ENCODE measurements at places on chromosomes 5 and 9.
A peak's percentile ranks its signal among the peaks of the same experiment; 100 is the strongest.

GRCh38 chr5:75320371-75320770 lies 16.6 kb upstream of the HMGCR start:
- DNase-seq = no peak

DNA sequence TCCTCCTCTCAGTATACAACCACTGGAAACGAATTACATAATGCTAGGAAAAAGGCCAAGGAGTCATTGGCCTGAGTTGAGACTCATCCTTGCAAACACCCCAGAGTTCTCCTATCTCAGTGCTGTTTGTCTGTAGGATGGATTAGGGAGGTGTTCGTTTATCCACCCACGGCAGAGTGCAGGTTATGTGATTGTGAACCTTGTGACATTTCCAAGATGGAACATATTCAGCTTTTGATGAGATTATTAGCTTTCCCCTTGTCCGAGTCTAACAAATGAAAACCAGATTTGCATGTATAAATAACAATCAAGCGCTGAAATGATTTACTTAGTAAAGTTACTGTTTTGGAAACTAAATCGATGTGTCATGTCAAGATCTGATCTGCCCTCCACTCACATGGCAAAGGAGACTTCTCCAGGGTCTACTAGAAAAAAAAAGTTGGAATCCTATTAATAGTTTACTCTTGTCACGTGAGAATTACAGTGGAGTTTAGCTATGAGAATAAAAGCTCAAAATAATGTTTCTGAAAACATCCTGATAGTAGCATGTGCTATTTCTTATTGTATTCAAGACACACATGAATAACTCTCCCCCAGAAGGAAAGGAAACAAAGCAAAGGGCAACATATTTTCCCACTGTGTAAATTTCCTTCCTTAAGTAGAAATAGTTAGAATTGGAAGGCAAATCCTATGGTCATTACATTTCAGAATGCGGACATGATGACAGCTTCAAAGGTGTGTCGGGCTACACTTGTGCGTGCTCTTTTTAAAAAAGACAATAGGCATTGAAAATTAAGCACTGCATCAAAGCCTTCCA lies 600.4 kb downstream of the EBF1 start:
- peak; percentile 43 for DNase-seq

GRCh38 chr5:178337334-178337741 lies 104.7 kb upstream of the PHYKPL start:
- DNase-seq = no peak

- peak; percentile 75 for DNase-seq
These were observed 128.6 kb downstream of the SPATA31D1 start for GRCh38 chr9:82117026-82117811.

GRCh38 chr5:111697215-111697614 lies 59.8 kb downstream of the NREP start:
- DNase-seq = peak; percentile 43

DNA sequence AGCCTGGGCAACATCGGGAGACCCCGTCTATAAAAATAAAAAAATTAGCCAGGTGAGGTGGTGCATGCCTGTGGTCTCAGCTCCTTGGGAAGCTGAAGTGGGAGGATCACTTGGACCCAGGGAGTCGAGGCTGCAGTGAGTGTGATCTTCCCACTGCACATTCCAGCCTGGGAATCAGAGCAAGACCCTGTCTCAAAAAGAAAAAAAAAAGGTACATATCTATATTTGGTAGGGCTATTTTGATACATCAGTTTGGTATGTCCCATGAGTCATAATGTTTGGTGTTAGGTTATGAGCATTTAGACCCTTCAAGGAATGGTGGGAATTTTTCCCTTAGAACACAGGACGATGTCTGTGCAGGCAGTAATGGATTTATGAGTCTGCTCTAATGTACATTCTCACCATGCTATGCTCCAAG lies 55.3 kb upstream of the POU4F3 start:
- peak; percentile 98 for DNase-seq

DNA sequence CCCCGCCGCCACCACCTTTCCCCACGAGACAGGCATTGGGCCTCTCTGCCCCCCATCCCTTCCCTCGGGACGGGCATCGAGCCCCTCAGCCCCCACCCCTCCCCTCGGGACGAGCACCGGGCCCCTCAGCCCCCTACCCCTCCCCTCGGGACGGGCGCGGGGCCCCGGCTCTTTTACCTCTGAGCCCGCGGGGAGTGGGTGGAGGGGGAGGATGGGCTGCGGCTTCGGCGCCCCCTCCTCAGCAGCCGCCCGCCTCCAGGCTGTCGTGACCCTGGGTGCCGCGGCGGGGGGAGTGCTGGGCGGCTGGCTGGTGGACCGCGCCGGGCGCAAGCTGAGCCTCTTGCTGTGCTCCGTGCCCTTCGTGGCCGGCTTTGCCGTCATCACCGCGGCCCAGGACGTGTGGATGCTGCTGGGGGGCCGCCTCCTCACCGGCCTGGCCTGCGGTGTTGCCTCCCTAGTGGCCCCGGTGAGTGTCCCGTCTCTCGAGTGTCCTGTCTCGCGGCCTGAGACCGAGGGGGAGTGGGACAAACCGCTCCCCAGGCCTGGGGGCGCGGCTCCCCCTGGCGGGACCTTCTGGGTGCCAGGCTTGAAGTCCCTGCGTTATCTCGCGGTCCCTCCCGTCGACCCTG lies 791 bp downstream of the SLC2A8 start:
- no peak for DNase-seq

DNA sequence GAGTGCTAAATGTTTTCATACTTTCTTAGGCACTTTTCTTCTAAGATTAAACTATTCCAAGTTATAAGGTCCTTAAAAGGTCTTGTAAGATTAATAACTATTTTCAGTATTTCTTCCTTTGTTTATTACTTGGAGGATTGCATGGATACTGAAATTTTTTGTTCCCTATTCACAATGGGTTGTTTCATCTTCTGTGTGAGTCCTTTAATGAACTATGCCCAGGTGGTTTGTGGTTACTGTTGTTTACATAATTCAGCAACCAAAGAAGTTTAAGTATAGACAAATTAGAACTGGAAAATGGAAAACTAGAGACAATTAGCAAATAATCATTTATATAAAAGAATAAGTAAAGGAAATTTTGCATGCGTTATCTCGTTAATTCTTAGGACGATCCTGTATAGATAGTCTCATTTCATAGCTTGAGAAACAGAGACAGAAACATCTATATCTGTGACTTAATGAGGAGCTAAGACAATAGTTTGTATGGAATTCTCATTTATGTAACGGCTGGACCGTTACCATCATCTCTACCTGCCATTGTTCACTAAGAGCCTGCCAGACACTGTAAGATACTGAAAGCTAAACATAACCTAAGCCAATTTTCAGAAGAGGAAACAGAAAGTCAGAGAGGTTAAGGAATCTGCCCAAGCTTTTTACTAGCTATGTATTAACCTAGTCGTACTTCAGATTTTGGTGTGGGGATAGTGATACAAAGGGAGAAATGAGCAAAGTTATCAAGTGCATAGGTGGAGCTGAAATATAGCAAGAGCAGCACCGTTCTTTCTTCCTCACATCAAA lies 148.2 kb downstream of the PAM start:
- peak; percentile 12 for DNase-seq

- DNase-seq = peak; percentile 54
These were observed at the start of gene NINJ1 for GRCh38 chr9:93134015-93134739. Gene NINJ1, minus strand, starts transcription at chr9:93134251. Its CDS starts 34 bp downstream, at chr9:93134217.

- DNase-seq = peak; percentile 88
These were observed 5.4 kb downstream of the LSM11 start for GRCh38 chr5:157748760-157749461.

GRCh38 chr9:82650368-82650767 lies 412.6 kb downstream of the RASEF start:
- no peak for DNase-seq
